NCI-H69 (cell line): ENCODE measurements at places on chromosomes 3 and 15.

DNA sequence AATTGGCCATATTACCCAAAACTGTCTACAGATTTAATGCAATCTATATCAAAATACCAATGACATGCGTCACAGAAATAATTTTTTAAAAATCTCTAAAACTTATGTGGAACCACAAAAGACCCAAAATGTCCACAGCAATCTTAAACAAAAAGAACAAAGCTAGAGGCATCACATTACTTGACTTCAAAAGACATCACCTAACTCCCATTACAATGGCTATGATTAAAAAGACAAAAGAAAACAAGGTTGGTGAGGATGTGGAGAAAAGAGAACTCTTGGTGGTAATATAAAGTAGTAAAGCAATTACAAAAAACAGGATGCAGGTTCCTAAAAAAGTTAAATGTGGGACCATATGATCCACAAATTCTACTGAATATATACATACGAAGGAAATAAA lies 187.6 kb upstream of the CNTN6 start:
- no peak for DNase-seq

- peak; percentile 58 for DNase-seq
These were observed 1.7 kb upstream of the GPR62 start for GRCh38 chr3:51953445-51953844.

- DNase-seq, result no peak
These were observed 11.1 kb downstream of the TFG start for GRCh38 chr3:100720426-100720825.

DNA sequence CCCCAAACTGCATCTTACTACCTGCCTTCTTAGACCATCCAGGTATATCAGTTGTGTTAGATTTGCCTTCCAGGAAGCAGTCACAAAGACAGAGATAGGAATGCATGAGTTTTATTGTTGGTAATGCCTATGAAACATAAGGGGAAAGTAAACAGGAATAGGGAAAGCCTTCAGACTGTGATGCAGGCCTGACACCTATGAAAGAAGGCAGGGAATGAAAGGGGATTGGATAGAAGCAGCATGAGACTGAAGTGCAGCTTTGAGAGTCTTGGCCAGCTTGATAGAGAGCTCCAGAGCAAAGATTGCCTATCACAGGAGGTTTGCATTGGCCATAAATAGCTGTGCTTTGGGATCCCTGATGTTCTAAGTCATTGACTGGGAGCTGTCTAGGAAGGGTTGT lies 15.9 kb upstream of the HHLA2 start:
- no peak for DNase-seq

- no peak for DNase-seq
These were observed 76.5 kb downstream of the AQR start for GRCh38 chr15:34892963-34893591.

DNA sequence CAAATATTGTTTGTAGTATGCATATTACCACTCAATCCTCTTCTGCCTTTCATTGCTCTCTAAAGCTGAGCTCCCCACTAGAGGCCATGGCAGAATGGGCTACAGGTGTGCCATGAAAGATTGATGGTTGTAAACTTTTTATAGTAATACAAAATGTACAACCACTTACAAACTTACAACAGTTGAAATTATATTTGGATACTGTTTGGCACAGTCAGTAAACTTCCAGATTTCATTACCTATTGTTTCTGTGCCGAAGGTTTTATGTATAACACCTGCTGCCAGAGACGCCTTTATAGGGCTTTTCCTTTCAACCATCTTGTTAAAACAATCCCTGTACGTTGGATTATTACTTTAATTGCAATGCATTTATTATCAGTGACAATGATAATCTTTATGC lies 7.0 kb downstream of the ROPN1 start:
- DNase-seq, result peak; percentile 39

DNA sequence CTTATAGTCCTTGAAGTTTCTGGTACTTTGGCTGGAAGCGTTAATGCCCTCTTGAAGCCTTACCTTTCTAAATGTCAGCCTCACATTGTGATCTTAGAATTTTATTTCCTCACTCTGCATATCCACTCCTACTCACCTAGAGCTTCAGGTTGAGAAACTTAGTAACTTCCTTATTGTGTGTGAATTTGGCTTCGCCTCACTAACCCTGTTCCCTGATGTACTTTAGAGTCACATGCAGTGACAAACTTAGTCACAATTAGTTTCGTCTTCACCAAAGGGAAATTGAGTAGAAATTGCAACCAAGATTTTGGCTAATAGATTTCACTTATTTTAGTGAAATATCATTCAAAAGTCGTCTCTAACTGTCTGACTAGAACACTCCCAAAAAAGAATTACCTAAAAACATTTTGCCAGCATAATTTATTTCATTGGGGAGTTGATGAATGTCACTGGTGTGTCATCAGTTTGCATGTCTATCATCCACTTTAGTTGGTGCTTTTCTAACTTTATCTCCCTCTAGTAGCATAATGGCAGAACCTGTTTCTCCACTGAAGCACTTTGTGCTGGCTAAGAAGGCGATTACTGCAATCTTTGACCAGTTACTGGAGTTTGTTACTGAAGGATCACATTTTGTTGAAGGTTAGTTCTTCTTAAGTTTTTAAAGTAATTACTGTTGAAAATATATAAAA lies 960 bp downstream of the MFN1 start:
- DNase-seq, result no peak

DNA sequence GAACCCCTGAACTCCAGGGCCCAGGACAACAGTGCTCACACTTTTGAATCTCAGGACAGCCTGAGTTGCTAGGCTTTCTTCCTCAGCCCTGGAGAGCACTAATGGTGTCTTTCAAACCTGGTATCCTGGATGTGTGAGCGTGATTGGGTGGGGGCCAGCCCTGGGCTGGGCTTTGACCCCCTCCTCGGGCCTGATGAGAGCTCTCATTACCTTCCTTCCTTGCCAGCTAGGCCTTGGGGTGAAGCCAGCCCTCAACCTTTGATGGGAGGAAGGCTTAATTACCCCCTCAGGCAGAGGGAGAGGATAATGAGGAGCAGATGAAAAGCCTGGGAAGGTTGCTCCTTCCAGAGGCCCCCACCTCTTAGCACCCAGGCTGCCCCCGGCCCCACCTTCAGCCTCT lies 31.1 kb upstream of the INSYN1 start:
- DNase-seq, result peak; percentile 41

DNA sequence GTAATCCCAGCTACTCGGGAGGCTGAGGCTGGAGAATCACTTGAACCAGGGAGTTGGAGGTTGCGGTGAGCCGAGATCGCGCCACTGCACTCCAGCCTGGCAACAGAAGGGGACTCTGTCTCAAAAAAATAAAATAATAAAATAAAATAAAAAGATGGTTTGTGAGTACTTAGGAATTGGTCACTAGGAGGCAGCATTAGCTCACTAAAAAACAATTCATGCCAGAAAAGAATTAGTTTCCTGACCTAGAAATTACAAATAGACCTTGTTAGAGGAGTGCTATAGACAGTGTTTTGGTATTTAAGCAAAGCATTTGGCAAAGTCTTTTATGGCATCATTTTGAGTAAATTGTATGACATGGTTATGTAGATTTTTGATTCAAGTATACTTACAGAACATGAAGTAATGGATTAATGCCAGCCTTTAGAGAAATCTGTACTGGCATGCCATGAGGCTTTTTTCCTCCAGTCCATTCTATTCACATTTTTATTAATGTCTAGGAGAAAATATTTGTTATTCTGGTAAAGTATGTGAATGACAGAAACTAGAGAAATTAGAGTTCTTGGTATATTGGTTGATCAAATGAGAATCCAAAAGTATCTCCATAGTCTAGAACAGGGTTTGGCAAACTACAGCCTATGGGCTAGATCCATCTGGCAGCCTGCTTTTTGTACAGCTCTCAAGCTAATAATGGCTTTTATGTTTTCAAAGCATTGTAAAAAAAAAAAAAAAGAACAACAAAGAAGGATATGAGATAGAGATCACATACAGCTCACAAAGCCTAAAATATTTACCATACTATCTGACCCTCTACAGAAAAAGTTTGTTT lies 81.6 kb downstream of the LRRC49 start:
- DNase-seq, result peak; percentile 2
